Naive thymus-derived CD4-positive, alpha-beta T cell (primary cell): ENCODE measurements at places on chromosomes 12 and 14. TPM values are rescaled to one million over a fixed set of nuclear protein-coding genes. Genes with fewer than 3 reads are reported as not detected.

TMTC1 gene
- polyA plus RNA-seq = not detected

TTC9 gene
- 17.9 TPM for polyA plus RNA-seq

RTN1 gene
- polyA plus RNA-seq = not detected

LRRK2 gene
- polyA plus RNA-seq = not detected

ANKS1B gene
- not detected for polyA plus RNA-seq

FSCB gene
- not detected for polyA plus RNA-seq
